ENCODE measurements at places on chromosomes 4 and X. TPM values are rescaled to one million over a fixed set of nuclear protein-coding genes. Genes with fewer than 3 reads are reported as not detected.

Gene PPM1K
- total RNA-seq, result 0.65 TPM

Gene RBMXL3
- not detected for total RNA-seq

Gene GYPA
- total RNA-seq, result not detected

Gene JCHAIN
- total RNA-seq, result 0.13 TPM

Gene POU3F4
- total RNA-seq, result not detected

Gene SCLT1
- total RNA-seq, result 5.8 TPM

Gene RADX
- not detected for total RNA-seq

Gene FAM9C
- not detected for total RNA-seq

Gene EREG
- 13.3 TPM for total RNA-seq

Gene STPG2
- not detected for total RNA-seq

Gene KLF8
- total RNA-seq, result not detected

Gene FRMD7
- not detected for total RNA-seq

Gene MAGEB10
- not detected for total RNA-seq

Gene LDB2
- not detected for total RNA-seq

Gene FAM236A
- not detected for total RNA-seq

Gene PAK3
- total RNA-seq, result not detected

Gene SLC25A5
- 752 TPM for total RNA-seq
